ENCODE measurements at places on chromosomes 11 and 22.

- DNase-seq, result no peak
Observed at GRCh38 chr22:19849835-19850762, 4.6 kb downstream of the GNB1L start.

DNA sequence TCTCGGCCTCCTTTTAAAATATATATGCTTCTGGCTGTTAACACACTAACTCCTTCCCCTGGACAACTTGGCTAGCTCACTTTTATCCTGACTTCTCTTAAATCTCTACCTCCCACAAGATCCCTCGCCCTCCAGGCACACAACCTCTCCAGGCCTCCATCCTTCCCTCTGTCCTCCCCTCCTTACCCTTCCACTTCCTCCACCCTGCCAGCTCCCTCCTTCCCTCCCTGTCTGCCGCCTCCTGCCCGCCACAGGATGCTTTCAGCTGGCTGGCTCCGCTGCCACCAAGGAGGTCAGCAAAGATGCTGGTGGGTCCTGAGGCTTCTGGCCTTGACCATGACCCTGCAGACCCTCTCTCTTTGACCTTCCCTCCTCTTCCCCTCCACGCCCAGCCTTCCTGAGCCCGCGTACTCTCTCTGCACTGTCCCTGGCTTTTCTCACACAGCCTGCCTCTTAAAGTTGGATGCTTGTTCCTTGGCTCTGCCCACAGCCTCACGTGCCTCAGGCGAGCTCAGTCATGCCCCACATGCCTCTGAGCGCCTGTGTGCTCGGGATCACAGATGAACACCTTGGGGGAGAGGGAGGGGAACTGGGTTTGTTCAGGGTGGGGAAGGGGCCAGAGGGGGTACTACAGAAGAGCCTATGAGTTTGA, 6.7 kb downstream of the NFAM1 start:
- no peak for DNase-seq

DNA sequence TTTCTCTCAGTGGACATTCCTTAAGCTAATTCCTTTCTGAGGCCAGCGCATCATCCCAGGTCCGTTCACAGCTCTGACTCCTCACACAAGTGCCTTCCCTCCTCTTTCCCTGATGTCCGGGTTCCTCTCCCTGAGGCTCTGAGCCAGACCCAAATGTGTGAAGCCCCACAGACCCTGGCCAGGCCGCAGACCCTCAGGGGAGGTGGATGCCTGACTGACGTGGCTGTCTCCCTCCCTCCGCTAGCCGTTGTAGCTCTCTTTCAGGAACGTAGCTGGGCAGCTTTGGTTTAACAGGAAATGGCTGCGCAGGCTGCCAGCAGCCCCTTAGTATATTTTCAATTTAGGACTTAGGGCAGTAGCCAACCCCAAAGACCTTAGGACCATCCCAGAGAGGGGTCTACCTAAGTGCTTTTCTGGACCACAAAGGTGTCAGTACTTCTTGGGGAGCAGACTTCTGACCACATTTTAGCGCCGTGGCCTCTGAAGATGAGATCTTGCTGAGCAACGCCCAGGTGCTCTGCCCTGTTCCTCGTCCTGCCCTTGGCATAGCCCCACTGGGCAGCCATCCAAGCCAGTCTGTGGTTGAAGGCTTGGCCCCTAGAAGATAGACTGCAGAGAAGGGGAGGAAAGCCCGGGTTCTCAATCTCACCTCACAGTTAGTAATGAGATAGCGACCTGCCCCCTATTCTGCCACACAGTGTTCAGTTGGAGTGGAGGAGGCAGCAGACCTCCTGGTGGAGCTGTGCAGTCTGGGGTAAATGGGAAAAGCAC, 27.0 kb downstream of the MYBPC3 start:
- no peak for DNase-seq

DNA sequence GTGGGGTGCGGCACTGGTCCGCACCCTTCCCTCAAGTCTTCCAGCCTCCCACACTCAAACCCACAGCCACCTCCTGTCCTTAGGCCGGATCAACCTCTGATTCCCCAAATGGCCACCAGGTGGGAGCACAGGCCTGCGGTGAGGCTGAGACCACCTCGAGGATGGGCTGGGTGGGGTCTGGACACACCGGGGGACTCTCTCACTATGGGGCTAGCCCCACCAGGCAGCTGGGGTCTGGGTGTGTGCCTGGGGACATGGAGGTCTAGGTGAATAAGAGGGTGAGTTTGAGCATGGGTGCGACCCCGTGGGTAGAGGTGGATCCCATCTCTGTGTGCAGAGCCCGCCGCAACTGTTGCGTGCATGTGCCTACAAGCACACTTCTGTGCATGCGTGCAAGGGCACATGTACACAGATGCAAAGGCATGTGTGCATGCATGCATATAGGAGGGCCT, 32.6 kb downstream of the MYO18B start:
- DNase-seq, result no peak

GRCh38 chr22:40819599-40820140, 524 bp upstream of the SLC25A17 start:
- DNase-seq, result no peak

GRCh38 chr22:50732681-50733080, 5.3 kb upstream of the ACR start:
- no peak for DNase-seq

DNA sequence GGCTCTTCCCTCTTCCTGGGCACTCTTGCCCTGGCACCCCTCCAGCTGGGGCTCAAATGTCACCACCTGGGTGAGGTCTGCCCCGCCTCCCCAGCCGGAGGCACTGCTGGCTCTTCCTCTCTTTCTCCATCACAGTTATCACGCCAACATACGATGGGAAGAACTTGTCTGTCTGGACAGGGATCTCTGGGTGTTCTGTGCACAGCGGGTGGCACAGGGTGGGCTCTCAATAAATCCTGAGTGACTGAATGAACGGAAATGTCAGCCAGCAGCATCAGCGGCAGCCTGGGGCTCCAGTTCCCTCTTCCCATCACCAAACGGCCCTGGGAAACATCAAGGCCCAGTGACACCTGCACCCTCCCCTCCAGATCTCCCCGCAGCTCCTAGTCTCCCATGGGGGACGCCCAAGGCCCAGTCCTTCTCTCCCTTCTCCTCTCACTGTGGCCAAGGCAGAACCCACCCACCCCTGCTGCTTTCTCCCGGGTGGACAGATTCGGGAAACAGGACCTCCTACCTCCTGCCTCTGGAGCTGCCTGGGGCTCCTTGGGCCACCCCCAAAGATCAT, 440 bp upstream of the SLC25A45 start:
- no peak for DNase-seq

- DNase-seq, result no peak
Observed at GRCh38 chr11:90874281-90874680, 651.4 kb upstream of the CHORDC1 start.

GRCh38 chr11:81673001-81673400, 1060.7 kb downstream of the FAM181B start:
- DNase-seq, result no peak
